Activated CD4-positive, alpha-beta memory T cell treated with anti-CD3 and anti-CD28 coated beads, Interleukin-2, amount 10 ng/mL, durations not matched to agents 7 days and 5 days (primary cell): ENCODE measurements at places on chromosomes 12 and 14. TPM values are rescaled to one million over a fixed set of nuclear protein-coding genes. Genes with fewer than 3 reads are reported as not detected.
A peak's percentile ranks its signal among the peaks of the same experiment; 100 is the strongest.

The DIO3 gene
- not detected for total RNA-seq

The NUAK1 gene
- total RNA-seq = not detected

The SDS gene
- not detected for total RNA-seq

The SDR9C7 gene
- total RNA-seq = not detected

The ASCL1 gene
- not detected for total RNA-seq

The AKAP6 gene
- total RNA-seq = 1.1 TPM

The AQP2 gene
- total RNA-seq = not detected

The CMA1 gene
- total RNA-seq = not detected

The TCL1A gene
- not detected for total RNA-seq

- no peak overlapping the region for H3K27ac ChIP-seq
- H3K36me3 ChIP-seq = peaks cover 6% of the 10 kb centered on the region
- H3K4me1 ChIP-seq = peaks cover 34% of the 10 kb centered on the region
- peak overlapping the region; percentile 59 for H3K4me3 ChIP-seq
- no peak for DNase-seq
These were observed 1.4 kb downstream of the CEP128 start for GRCh38 chr14:80940146-80940545.

GRCh38 chr12:119749666-119750065, 81.7 kb downstream of the PRKAB1 start:
- no peak for DNase-seq
- peaks cover 84% of the 10 kb centered on the region for H3K36me3 ChIP-seq
- H3K27me3 ChIP-seq = no peaks in the 10 kb centered on the region
- H3K27ac ChIP-seq = no peak overlapping the region
- no peaks in the 10 kb centered on the region for H3K4me1 ChIP-seq

GRCh38 chr12:92301356-92301755, 155.7 kb upstream of the BTG1 start:
- DNase-seq = no peak
- no peak overlapping the region for H3K4me3 ChIP-seq
- H3K36me3 ChIP-seq = peaks cover under 1% of the 10 kb centered on the region
- H3K27ac ChIP-seq = no peak overlapping the region

- H3K4me3 ChIP-seq = no peak overlapping the region
- H3K27me3 ChIP-seq = no peaks in the 10 kb centered on the region
- no peak overlapping the region for H3K27ac ChIP-seq
- no peak for DNase-seq
- peaks cover 5% of the 10 kb centered on the region for H3K4me1 ChIP-seq
These were observed 175.4 kb upstream of the PWP1 start for GRCh38 chr12:107510211-107510610.

DNA sequence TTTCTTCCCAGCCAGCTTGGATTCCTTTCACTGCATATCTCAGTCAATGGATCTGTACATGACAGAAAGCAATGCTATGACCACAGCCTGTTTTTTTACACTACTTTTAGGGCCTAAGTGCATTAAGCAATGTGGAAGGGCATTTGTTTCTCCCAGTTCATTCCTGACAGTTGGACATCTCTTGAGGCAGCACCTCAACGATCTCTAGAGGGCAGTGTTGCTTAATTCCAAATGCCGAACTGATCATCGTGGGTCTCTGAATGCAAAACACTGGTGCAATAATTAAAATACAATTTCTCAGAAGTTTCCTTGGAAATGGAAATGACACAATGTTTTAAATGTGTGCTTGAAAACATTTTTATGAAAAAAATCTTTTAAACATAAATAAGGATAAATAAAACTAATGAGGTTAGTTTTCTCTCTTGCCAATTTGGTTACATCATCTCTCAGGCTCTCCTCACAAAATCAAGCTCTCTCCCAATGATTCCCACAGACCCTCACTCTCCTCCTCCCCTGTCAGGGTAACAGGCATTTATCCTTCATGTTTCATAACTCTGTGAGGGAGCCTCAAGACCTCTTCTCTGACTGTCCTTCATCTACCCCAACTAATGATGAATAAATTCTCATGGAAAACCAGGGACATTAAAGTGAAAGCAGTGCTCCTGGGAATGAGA, 192.4 kb upstream of the SLC16A7 start:
- H3K27ac ChIP-seq = no peak overlapping the region
- H3K4me1 ChIP-seq = peaks cover 12% of the 10 kb centered on the region
- no peak overlapping the region for H3K4me3 ChIP-seq
- H3K36me3 ChIP-seq = no peaks in the 10 kb centered on the region

GRCh38 chr14:105075379-105076295, 10.4 kb upstream of the GPR132 start:
- H3K27me3 ChIP-seq = peaks cover 6% of the 10 kb centered on the region
- no peaks in the 10 kb centered on the region for H3K36me3 ChIP-seq
- DNase-seq = no peak
- H3K4me1 ChIP-seq = peaks cover 34% of the 10 kb centered on the region
- H3K4me3 ChIP-seq = no peak overlapping the region
- no peak overlapping the region for H3K27ac ChIP-seq

GRCh38 chr14:97120611-97121031, 323.4 kb downstream of the VRK1 start:
- H3K27ac ChIP-seq = peak overlapping the region; percentile 81
- peaks cover 36% of the 10 kb centered on the region for H3K4me1 ChIP-seq
- H3K4me3 ChIP-seq = no peak overlapping the region
- H3K36me3 ChIP-seq = no peaks in the 10 kb centered on the region
- peak; percentile 58 for DNase-seq
- no peaks in the 10 kb centered on the region for H3K27me3 ChIP-seq

DNA sequence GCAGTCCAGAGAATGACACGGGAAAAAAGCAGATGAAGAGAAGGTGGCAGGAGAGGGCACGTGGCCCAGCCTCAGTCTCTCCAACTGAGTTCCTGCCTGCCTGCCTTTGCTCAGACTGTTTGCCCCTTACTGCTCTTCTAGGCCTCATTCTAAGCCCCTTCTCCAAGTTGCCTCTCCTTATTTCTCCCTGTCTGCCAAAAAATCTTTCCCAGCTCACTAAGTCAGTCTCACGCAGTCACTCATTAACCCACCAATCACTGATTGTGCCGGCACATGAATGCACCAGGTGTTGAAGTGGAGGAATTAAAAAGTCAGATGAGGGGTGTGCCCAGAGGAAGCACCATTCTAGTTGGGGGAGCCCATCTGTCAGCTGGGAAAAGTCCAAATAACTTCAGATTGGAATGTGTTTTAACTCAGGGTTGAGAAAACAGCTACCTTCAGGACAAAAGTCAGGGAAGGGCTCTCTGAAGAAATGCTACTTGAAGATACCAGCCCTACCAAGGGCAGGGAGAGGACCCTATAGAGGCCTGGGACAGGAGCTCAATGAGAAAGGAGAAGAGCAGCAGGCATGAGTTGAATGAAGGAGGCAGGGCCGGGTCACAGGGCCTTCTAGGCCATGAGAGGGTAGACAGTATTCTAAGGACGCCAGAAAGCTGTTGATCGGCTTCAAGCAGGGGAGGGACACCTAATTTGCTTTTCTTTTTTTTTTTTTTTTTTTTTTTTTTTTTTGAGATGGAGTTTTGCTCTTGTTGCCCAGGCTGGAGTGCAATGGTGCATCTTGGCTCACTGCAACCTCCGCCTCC, 40.9 kb downstream of the DAD1 start:
- H3K36me3 ChIP-seq = peaks cover 99% of the 10 kb centered on the region
- peaks cover 97% of the 10 kb centered on the region for H3K4me1 ChIP-seq
- no peak for DNase-seq

DNA sequence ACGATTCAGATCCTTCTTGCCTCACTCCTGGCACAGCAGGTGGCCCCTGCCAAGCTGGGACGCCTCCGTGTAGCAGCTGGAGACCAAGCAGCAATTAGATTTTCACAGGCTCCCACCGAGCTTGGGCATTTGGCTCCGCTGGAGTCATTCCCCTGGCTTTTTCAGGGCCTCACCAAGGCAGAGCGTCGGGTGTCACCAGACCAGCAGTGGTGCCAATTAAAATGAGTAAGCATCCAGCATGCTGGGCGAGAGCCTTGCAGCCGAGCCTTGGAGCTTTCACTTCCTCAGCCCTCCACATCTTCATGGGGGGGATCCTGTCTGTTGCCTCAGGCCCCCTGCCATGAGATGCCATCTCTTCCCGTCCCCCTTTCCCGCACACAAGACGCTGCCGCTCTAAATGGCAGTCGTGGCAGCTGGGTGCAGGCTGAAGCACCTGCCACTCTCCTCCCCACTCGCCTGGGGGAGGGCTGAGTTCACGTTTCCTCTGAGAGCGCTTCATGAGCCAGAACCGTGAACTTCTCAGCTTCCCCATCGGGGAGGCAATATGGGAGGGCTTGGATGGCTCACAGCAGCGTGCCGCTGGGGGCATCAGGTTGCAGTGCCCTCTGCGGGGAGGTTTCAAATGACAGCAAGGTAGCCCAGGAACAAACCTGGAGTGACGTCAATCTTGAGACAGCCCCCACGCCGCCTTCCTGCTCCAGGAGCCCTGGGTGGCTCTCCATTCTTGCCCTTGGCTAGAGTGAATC, 11.7 kb downstream of the TPCN1 start:
- peak overlapping the region; percentile 45 for H3K4me3 ChIP-seq
- H3K36me3 ChIP-seq = peaks cover 29% of the 10 kb centered on the region
- peaks cover 42% of the 10 kb centered on the region for H3K4me1 ChIP-seq
- H3K27ac ChIP-seq = peak overlapping the region; percentile 42
- peak; percentile 54 for DNase-seq

DNA sequence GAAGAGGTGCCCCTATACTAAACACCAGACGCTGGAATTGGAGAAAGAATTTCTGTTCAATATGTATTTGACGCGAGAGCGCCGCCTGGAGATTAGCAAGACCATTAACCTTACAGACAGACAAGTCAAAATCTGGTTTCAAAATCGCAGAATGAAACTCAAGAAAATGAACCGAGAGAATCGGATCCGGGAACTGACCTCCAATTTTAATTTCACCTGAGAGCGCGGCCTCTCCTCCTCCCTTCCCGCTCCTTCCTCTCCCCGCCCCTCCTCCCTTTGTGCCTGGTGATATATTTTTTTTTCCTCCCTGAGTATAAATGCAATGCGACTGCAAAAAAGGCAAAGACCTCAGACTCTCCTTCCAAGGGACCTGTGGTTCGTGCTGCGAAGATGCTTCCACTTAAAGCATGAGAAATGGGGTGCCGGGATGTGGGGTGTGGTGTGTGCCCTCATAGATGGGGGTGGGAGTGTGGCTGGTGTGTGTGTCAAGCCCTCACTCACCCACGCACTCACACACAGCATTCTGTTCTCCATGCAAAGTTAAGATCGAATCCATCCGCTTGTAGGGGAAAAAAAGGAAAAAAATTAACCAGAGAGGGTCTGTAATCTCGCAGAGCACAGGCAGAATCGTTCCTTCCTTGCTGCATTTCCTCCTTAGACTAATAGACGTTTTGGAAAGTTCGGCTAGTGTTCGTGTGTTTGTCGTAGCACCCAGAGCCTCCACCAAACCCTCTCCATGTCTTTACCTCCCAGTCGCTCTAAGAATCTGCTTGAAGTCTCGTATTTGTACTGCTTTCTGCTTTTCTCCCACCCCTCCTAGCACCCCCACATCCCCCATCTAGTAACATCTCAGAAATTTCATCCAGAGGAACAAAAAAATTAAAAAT, 4.5 kb downstream of the HOXC10 start:
- H3K4me3 ChIP-seq = peak overlapping the region; percentile 18
- peak; percentile 38 for DNase-seq
- H3K36me3 ChIP-seq = peaks cover 4% of the 10 kb centered on the region

- no peaks in the 10 kb centered on the region for H3K36me3 ChIP-seq
- no peaks in the 10 kb centered on the region for H3K4me1 ChIP-seq
- H3K4me3 ChIP-seq = no peak overlapping the region
- no peak for DNase-seq
- no peak overlapping the region for H3K27ac ChIP-seq
These were observed 1426.9 kb downstream of the AACS start for GRCh38 chr12:126492181-126492580.

DNA sequence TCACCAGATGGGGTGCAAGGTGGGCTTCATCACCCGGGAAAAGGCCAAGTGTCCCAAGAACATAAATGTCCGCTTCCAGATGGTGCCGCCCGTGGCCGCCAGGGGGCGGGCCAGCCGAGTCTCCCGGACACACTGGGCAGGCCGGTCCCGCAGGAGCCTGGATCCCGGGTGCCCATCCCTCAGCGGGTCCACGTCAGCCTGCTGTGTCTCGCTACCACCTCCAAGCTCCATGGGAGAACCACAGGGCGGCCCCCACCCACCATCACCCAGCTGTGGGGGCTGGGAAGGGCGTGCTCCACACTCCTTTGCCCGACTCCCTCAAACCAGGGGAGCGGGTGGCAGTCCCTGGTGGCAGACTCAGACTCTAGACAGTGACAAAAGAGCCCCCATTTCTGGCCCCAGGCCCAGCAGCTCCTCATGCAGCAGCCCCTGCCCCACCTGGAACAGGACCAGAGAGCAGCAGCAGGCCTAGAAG, 22.0 kb upstream of the NUDT14 start:
- no peak overlapping the region for H3K4me3 ChIP-seq
- peak; percentile 67 for DNase-seq
- H3K36me3 ChIP-seq = no peaks in the 10 kb centered on the region

DNA sequence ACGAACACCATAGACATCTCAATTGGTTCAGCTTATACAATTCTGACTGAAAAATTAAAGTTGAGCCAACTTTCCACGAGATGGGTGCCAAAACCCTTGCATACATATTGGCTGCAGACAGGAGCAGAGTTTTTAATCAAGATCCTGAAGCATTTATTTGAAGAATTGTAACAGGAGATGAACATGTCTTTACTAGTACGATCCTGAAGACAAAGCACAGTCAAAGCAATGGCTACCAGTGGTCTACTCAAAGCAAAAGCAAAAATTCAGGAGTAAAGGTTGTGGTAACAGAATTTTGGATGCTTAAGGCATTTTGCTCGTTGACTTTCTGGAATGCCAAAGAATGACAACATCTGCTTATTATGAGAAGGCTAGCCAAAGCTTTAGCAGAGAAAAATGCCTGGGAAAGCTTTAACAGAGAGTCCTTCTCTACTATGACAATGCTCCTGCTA, 20.7 kb downstream of the ZDHHC17 start:
- no peaks in the 10 kb centered on the region for H3K4me1 ChIP-seq
- H3K36me3 ChIP-seq = peaks cover 18% of the 10 kb centered on the region
- no peak overlapping the region for H3K4me3 ChIP-seq
- no peaks in the 10 kb centered on the region for H3K27me3 ChIP-seq

DNA sequence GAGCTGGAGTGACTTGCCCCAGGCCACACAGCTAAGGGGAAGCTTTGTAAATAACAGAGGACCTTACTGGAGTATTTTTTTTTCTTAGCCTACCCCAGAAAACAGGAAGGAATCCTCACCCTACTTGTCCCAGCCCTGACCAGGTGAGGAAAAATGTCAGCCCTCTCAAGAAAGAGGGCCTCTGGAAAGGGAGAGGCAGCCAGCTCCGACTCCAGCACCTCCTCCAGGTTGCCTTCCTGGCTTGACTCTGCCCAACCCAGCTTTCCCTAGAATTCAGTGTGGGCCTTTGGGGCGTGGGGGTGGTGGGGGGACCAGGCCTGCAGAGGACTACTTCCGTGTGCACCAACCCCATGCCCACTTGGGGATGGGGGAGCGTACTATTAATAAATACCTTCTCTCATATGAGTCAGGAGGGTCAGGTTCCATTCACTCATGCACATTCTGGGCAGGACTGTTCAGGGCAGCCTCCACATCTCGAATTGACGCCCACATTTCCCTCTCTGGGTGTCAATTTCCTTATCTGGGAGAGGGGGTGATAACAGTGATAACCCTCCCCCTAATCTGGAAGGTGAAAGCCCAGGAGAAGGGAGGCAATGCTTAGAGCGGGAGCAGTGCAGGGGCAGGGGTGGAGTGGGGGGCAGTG, 5.2 kb downstream of the RHOF start:
- H3K4me3 ChIP-seq = peak overlapping the region; percentile 92
- H3K36me3 ChIP-seq = peaks cover 67% of the 10 kb centered on the region
- no peak for DNase-seq

- no peaks in the 10 kb centered on the region for H3K27me3 ChIP-seq
- H3K27ac ChIP-seq = no peak overlapping the region
- DNase-seq = no peak
- H3K4me3 ChIP-seq = no peak overlapping the region
These were observed 115.9 kb downstream of the MED13L start for GRCh38 chr12:116161588-116161987.
